Renal cortex interstitium (tissue), 15 donors: ENCODE measurements at places on chromosomes 5 and 9.

GRCh38 chr9:88828018-88828417 lies 163.2 kb upstream of the S1PR3 start:
- DNase-seq: no peak

GRCh38 chr5:159184858-159185381 lies 24.4 kb downstream of the RNF145 start:
- no peak for DNase-seq

DNA sequence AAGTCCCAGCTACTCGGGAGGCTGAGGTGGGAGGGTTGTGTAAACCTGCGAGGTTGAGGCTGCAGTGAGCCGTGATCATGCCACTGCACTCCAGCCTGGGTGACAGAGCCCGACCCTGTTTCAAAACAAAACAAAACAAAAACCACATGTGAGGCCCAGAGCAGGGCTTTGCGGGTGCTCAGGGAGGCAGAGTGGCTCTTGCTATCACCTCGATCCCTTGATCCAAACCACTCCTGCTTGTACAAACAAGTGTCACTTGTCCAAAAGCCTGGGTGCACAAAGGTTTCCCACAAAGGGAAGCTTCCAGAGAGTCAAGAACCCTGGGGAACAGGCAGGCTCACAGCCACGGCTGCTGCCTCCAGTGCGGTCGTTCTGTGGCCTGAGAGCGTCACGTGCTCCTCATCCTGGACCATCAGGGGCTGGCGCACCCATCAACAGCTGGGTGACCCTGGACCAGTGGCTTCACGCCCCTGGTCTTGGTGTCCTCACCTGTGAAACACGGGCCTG lies 162.7 kb downstream of the C9orf50 start:
- DNase-seq: no peak

DNA sequence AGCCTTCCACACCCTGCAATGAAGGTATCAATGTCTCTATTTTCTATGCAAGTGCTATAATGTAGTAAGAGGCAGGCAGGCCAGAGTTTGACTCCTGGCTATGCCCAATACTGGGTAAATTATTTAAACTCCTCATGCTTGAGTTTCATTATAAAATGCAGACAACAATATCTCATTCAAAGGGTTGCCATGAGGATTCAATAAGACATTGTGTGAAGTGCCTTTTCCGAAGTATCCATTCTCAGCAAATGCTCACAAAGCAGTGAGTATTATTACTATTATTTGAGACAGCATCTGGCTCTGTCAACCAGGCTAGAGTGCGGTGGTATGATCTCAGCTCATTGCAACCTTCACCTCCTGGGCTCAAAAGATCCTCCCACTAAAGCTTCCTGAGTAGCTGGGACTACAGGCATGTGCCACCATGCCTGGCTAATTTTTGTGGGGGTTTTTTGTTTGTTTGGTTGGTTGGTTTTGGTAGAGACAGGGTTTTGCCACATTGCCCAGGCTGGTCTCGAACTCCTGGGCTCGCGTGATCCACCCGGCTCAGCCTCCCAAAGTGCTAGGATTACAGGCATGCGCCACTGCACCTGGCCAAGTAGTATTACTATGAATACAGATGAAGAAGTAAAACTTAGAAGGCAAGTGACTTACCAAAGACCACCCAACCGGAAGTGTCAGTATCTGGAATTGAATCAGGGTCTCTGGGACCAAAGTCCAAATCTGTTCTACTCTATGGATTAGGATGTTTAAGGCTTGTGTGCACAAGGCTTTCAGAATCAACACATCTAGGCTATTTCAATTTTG lies 18.8 kb downstream of the ADAM19 start:
- DNase-seq: no peak

DNA sequence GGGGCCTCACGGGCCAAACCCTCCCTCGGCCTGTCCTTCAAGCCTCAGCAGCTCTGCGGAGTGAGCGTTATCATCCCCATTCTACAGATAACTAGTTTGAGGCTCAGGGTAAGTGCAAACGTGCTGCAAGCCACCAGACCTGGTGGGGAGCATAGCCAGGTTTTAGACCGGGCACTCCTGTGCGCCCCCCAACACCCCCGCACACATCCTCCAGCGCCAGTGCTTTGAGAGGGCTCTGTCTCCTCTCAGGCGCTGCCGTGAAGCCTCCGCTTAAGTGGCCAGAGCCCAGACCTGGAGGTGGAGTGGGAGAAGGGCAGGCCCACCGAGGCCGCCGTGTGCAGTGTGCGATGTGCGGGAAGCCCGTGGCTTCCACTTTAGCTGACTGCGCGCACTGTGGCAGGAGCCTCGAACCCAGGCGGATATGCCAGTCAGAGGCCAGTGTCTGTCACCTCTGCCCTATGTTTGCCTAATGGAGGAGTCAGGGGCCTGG lies 1.6 kb upstream of the MGAT1 start:
- DNase-seq: no peak

- DNase-seq: no peak
Observed at GRCh38 chr5:122035913-122036312, 42.1 kb downstream of the LOX start.

GRCh38 chr9:125544988-125545651 lies 161.9 kb downstream of the MAPKAP1 start:
- no peak for DNase-seq

- no peak for DNase-seq
Observed at GRCh38 chr5:42274913-42275312, 148.3 kb upstream of the GHR start.

DNA sequence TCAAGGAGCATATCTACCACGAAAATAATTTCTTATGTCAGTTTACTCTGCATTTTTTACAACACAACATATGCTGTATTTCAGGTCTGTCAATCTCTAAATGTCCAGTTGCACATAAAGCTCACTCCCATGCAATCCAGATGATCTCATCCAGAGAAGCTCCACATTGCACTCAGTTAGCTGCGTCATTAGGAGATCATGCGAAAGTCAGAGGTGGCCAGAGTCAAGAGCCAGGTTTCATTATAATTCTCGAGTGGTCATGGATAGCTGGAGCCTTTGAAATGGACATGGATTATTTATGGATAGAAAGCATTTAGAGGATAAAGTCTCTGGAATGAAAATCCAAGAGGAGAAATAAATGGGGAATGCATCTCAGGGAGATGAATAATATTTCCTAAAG lies 232.3 kb downstream of the GAS1 start:
- no peak for DNase-seq

GRCh38 chr9:132597073-132597775 lies 14.8 kb downstream of the BARHL1 start:
- no peak for DNase-seq

GRCh38 chr9:87179553-87180340 lies 232.4 kb upstream of the GAS1 start:
- DNase-seq: no peak

GRCh38 chr5:460273-460625 lies 17.3 kb downstream of the EXOC3 start:
- DNase-seq: no peak

- DNase-seq: no peak
Observed at GRCh38 chr5:110969502-110969901, 102.0 kb upstream of the TSLP start.

- no peak for DNase-seq
Observed at GRCh38 chr5:139063664-139064054, 134.5 kb downstream of the SIL1 start.

- no peak for DNase-seq
Observed at GRCh38 chr5:164317676-164318075, 812.3 kb downstream of the MAT2B start.

DNA sequence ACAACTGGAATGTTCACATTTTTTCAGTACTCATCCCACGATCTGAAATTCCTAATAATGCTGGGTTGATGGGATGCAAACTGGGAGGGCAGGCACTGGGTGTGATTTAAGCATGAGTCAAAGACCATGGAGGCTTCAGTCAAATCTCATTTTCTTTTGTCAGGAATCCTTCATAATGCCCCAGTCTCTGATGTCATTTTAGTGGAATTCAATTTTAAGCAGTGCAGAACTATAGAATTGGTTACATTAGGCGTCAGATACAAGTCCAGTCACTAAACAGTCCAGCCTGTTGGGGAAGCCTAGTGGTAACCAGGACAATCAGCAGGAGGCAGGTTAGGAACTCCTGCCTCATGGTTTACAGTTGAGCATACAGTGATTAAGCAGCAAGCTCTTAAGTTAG lies 41.0 kb upstream of the TMEM215 start:
- no peak for DNase-seq

DNA sequence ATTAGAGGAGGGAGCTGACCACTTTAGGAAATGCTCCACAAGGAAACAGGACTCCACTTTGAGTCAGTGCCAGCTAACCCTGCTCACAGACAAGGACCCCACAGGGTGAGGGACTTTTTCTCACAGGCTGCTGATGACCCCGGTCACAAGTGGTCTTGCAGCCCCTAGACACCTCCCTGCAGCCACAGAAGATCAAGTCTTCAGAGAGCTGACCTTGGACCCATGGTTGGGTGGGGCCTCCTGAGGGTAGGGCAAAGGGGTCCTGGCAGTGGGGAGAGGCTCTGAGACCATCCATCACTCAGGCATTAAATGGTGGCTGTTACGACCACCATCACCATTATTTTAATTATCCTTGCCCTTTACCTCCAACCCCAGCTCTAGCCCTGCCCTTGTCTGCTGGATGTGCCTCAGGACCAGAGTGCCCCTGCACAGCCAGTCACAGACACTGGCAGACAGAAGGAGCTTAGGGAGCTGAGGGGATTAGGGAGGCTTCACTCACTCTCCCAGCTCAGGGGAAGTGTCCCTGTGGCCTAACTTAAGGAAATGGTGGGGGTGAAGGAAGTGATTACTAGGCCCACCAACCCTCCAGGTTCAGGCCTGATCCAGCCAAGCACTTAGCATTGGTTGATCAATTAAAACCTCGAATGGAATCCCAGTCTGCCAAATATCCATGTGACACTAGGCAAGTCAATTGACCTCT lies 1.6 kb downstream of the ACSL6 start:
- no peak for DNase-seq

DNA sequence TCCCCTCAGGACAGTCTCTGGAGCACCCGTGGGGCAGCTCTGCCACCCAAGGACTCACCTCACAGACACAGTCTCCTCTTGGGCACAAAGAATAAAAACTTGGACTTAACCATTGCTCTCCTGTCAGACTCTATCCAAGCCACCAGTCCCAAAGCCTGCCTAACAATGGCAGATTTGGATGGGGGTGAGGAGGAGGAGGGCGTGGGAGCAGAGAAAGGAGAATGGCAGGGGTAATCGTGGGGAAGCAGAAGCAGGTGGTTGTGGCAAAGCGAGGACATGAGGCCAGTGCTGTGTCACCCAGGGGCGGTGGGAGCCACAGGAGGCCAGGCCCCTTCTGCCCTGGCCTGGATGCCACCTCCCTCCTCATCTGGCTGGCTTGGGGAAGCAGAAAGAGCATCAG lies 5.5 kb upstream of the FAM163B start:
- DNase-seq: no peak

DNA sequence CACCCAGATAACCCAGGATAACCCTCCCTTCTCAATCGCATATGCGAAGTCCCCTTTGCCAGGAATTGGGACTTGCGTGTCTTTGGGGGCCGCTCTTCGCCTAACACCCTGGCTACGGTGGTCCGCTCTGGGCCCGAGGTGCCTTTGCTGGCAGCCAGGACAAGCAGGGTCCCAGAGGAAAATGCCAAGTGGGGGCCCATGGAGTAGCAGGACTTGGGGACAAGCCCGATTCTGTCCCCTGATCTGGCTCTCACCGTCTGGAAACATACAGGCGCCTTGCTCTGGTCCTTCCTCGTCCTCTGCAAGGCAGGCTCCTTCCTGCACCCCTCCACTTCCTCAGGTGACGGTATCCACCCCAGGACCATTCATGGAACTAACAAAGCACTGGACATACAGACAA lies 78.1 kb upstream of the UNC5A start:
- no peak for DNase-seq

GRCh38 chr5:39933061-39933460 lies 508.3 kb upstream of the DAB2 start:
- DNase-seq: no peak

DNA sequence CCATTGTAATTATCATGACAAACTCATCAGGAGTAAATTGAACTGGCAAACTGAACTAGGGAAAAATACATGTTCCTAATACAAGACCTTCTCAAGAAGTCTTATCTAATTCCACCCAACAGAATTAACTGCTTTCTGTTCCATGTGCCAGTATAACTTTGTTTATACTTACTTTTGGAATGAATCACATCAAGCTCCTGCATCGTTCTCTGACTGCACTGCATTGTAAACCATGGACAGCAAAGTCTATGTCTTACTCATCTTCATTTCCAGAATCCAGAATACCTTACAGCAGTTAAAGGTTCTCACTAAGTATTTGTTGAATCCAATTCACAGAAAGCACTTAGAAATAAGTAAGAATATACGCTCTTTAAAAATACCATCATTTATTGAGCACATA lies 102.8 kb downstream of the PLK2 start:
- no peak for DNase-seq

GRCh38 chr9:136152543-136152866 lies 33.8 kb upstream of the TMEM250 start:
- DNase-seq: no peak

DNA sequence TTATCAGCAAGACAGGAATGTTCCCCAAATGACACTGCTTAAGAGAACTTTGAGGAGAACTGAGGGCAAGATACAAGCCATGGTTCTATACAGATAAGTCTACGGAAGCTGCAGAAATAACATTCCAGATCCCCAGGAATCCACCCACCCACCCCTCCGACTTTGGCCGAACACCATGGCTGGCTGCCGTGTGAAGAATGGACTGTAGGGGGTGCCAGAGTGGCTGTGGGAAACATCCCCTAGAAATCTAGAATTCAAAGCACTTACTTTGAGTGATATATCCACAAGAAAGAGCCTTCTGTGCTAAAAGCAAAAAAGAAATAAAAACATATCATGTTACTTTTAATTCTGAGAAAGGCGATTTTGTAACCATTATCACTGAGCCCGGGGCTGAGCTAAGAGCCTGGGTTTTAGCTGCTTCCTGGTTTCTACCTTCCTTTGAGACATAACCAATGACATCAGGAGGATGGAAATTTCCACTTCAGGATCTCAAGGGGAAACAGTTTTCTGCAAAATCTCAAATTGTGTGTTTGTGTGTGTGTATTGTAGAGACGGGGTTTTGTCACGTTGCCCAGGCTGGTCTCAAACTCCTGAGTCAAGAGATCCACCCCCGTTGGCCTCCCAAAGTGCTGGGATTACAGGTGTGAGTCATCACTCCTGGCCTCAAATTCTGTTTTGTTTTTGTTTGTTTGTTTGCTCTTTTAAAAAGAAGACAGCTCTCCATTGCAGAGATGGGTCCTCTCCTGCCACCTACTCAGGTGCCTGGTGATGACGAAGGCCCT lies 36.4 kb downstream of the GGTA1 start:
- DNase-seq: no peak

DNA sequence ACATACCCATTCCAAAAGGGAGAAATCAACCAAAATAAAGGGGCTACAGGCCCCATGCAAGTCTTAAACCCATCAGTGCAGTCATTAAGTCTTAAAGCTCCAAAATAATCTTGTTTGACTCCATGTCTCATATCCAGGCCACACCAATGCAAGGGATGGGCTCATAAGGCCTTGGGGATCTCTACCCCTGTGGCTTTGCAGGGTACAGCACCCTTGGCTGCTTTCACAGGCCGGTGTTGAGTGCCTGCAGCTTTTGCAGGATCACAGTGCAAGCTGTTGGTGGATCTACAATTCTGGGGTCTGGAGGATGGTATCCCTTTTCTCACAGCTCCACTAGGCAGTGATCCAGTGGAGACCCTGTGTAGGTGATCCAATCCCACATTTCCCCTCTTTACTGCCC lies 5.0 kb upstream of the SPINK14 start:
- DNase-seq: no peak

GRCh38 chr5:17481378-17481777 lies 16.7 kb upstream of the TAF11L2 start:
- no peak for DNase-seq

- no peak for DNase-seq
Observed at GRCh38 chr9:90306158-90306557, 336.5 kb downstream of the DIRAS2 start.
